ENCODE measurements at places on chromosomes 5 and 9.

DNA sequence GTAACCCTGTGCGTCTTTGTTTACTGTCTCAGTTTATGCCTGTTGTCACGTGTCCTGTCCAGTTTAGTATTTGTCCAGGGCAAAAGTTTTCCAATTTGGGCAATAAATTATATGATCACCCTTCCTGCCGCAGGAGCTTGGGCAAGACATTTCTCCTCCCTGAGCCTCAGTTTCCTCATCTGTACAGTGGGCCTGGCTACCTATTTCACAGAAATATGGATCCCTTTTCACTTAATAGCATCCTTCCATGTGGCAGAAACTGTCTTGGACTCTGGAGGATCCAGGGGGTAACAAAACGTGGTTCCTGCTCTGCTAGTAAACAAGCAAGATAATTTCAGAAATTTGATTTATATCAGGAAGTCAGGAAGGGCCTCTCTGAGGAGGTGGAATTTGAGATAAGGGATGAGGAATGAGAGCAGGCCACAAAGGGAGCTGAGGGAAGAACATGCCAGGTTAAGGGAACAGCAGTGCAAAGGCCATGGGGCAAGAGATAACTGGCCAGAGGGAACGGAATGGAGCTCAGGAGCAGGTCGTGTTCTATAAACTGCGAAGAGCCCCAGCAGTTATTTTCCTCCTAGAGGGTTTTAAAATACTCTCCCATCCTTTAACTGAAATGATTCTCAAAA is 15.1 kb upstream of the PPARGC1B start:
- no peak for DNase-seq

DNA sequence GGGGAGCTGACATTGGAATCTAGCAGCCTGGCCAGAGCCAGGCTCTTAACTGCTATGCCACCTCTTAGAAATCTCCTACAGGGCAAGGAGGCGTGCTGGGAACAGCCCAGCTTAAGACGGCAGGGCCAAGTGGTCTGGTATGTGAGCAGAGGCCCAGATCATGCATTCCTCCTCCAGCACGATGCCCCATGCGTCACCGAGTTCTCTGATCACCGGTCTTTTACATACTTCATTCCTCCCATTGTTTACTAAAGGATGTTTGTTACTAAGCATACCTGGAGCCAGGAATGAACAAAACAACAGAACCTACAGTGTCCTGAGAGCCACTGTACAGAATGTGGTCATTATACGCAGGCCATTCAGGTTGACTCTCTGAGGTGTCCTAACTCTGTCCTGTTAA is 73.8 kb downstream of the TRIO start:
- DNase-seq: no peak

DNA sequence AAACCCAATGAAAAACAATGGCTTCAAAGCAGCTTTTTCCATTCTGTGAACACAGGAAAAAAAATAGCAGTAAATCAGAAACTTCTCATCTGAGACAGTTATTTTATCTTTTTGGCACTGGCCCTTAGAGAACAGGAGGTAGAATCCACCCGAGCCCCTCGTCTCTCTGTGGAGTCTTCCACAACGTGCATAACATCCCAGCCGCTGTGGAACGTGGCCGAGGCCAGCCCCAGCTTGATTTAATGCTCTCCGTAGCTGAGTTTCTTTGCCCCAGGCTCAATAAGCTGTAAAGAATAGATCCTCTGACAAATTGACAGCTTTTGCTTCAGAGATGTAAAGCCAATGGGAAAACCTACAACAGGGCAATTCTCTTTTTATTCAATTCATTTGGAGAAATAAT is 107.9 kb upstream of the DAP start:
- DNase-seq: no peak

- DNase-seq: peak; percentile 23
Observed at GRCh38 chr5:140114341-140115185, 654 bp downstream of the PURA start.

- DNase-seq: no peak
Observed at GRCh38 chr5:137836298-137836697, 31.4 kb upstream of the MYOT start.

GRCh38 chr9:97561501-97561900 is 60.0 kb downstream of the TMOD1 start:
- DNase-seq: no peak

DNA sequence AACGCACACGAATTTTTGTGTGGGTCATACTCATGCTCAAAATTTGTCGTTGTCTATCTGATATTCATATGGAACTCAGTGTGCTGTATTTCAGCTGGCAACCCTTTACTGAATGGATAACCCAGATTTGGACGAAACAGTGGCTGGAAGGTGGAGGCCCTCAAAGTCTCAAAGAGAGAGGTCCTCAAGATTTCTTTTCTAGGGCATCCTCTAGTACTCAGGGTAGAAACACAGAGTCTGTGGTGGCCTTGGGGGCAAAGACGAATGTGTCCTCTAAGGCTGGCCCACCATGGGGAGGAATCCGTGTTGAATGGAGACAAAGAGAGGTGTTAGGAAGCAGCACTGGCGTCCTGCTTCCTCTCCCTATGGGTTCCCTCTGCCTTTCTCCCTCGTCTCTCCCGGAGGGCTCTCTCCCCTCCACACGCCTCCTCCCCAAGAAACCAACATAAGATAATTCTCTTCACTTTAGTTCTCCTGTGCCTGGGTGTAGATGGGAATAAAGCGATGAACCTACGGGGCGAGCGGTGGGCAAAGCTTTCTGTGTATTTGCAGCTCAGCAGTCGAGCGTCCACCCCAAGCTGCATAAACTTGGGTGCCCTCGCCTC is 333.7 kb downstream of the CWC27 start:
- DNase-seq: no peak

- peak; percentile 19 for DNase-seq
Observed at GRCh38 chr9:130997925-130998596, 10.9 kb upstream of the LAMC3 start.
